ENCODE measurements at places on chromosomes 11 and 22.

GRCh38 chr11:131278472-131278871 lies 91.9 kb upstream of the NTM start:
- DNase-seq: no peak

DNA sequence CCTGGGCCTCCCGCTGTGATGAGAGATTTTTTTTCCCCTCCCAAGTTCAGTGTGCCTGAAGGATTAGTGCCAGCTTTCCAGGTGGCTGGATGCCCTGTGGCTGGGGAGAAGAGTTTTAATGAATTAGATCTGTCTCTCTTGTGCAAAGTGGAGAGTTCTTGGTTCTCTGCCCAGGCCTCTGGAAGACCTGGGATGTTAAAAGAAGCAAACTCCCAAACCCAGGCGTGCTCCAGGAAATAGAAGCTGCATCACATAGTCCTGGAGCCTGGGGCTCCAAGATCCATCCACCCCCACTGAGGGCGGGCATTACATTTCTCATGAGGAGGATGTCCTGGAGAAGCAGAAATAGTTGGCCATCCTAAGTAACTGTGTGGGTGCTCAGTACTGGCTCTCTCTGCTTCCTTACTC lies 30.6 kb downstream of the SDHAF2 start:
- no peak for DNase-seq

DNA sequence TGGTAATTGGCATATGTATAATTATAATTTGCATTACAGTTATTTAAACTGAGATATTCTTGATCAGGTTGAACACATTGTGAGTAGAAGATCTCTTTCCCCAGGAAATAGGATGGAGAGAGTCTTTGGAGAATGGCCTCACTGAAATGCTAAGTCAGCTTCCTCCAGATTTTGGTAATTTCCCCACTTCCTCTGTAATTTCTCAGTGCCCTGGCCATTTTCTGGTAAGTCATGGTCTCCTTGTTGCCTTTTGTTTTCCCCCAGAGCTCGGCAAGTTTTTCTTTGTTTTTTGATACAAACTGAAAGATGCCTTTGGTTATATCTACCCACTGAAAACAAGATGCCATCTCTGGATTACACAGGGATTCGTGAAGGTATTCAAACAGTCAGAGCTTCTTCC lies 12.8 kb upstream of the FBXO3 start:
- DNase-seq: no peak

- DNase-seq: no peak
Measured at GRCh38 chr11:70077411-70078094, 564 bp upstream of the ANO1 start.

DNA sequence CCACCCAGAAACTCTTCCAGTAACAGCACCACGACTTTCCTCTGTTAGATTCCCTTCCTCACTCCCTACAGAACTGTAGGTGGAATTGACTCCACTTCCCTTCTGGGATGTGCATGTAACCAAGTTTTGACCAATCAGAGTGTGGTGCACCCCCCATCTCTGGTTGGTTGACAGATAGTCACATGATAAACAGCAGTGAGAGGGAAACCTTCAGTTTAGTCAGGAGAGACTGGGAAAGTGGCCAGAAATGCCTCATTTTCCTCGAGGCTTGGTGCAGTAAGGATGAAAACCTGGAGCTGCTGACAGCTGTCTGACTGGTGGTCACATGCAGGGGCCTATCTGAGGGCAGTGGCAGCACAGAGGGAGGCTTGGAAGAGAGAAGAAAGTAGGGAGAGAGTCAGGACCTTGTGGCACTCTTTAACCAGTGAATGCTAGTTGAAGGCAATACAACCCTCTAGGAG lies 67.3 kb upstream of the GRK3 start:
- no peak for DNase-seq

DNA sequence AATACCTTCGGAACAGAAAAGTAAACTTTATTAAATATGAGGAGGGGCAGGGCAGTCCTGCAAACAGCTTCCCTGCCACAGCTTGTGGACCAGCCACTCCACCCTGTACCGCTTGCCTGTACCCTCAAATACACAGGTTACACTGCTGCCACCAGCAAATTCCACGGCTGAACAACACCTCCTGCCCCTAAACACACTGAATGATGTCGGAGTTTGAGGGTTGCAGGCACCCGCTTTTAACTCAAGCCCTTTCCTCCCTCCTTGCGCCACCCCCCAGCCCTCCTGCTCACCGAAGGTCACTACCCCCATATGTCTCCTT lies 4.0 kb downstream of the VSIG2 start:
- DNase-seq: no peak

- DNase-seq: no peak
Measured at GRCh38 chr11:122261546-122261945, 145.5 kb upstream of the BLID start.

DNA sequence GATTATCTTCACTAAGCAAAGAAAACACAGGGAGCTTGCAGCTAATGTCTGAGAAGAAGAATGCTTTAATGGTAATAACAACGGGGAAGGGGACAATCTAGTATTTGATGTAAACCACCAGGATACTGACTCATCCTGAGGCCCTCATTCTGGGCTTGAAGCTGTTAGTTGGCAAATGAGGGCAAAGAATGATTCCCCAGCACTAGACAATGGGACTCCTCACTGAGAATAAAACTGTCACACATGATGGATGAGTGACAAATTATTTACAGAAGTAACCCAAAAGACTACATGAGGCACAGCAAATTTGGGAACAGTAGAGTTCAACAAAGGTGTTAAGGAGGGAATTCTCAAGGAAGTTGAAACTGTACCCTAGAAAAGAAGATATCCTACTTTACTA lies 76.3 kb downstream of the FAM168A start:
- no peak for DNase-seq

DNA sequence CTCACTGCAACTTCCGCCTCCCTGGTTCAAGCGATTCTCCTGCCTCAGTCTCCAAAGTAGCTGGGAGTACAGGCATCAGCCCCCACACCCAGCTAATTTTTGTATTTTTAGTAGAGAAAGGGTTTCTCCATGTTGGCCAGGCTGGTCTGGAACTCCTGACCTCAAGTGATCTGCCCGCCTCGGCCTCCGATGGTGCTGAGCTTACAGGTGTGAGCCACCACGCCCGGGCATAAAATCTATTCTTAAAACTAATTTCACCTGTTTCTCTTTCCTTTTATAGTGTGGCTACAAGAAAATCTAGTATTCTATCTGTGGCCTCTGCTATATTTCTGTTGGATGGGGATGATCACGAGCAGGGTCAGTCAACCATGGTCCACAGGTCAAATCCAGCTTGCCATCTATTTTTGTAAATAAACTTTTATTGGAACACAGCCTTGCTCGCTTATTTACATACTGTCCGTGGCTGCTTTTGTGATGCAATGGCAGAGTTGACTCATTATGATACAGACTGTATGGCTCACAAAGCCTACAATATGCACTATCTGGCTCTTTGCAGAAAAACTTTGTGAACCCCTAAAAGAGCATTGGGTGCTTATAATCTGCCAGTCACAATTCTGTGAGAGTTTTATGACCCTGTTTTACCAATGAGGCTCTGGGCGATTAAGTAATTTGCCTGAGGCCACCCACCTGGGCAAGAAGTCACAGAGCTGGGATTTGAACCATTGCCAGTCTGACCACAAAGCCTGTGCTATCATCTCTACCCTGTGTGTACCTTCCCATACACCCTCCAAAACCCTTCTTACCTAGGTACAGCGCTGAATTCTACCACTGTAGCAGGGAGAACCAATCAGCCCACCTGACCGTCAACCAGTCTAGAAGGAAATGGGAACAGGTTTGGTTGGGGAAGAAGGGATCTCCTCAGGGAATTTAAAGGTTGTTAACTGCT lies 28.3 kb downstream of the SLC1A2 start:
- peak; percentile 94 for DNase-seq

DNA sequence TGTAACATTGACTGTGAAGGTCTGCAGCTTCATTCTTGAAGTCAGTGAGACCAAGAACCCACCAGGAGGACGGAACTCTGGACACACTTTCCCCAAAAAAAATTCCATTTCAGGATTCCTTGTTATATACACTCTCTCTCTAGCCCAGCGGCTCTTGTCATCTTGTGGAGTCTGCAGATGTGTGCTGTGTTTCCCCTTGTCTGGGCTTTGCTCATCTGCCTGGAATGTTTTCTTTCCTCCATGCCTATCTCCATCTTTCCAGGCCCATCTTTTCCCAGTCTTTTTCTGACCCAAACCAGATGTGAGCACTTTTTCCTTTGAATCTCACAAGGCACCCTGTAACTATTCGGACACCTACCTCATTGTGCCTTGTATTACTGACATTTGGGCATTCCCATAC lies 5.1 kb upstream of the DRG1 start:
- no peak for DNase-seq

GRCh38 chr11:26896719-26897118 lies 97.2 kb upstream of the FIBIN start:
- no peak for DNase-seq

DNA sequence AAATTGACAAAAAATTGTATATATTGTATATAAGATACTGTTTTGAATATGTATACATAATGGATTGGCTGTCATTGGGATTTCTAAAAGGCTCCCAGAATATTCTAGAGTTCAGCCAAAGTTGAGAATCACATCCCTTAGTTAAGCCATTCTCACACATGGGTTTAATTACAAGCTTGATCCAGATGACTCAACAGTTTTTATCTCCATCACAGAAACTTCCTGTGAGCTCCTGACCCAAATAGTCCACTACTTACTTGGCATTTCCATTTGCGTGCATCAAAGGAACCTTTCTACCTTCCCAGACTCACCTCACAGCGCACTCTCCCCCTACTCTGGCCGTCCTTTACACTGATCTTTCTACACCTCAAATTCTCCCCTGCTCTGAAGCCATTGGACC lies 184.8 kb upstream of the ARHGAP20 start:
- DNase-seq: no peak

DNA sequence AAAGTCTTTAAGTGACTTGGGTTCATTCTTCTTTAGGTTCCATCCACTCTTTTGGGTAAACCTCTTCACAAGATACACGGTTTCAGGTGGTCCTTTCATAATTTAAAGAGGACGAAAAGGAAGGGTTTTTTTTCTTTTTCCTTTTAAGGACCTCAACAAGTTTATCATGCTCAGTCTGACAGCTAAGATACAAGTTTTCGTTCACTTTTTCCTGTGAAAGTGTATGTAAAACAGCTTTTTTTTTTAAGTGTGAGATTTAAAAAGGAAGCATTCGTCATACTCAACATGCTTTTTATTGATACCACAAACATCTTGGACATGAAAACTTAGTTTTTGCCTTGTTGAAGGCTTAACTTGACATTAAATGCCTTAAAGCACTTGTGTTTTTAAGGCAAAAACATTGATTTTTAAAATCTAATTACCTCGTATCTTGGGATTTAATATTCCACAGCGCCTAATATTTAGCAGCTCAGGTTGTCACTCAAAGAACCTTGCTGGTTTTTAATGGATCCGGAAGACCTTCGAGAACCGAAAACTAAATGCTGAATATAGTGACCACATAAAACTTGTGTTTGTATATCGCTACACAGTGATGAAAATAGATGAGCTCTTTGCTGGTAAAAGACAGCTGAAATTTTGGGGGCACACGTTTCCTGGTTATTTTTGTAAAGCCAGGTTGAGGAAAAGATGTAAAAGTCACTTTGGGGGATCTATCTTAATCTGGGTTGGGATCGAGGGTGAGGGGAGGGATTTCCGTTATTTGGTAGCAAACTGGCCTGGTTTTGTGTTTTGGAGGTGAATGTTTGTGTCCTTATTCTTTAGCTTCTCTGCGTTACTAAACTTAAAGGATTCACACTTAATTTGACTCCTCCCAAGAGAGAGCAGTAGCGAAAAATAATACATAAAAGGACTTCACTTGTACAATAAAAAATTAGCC lies 2.3 kb downstream of the PCF11 start:
- DNase-seq: no peak

DNA sequence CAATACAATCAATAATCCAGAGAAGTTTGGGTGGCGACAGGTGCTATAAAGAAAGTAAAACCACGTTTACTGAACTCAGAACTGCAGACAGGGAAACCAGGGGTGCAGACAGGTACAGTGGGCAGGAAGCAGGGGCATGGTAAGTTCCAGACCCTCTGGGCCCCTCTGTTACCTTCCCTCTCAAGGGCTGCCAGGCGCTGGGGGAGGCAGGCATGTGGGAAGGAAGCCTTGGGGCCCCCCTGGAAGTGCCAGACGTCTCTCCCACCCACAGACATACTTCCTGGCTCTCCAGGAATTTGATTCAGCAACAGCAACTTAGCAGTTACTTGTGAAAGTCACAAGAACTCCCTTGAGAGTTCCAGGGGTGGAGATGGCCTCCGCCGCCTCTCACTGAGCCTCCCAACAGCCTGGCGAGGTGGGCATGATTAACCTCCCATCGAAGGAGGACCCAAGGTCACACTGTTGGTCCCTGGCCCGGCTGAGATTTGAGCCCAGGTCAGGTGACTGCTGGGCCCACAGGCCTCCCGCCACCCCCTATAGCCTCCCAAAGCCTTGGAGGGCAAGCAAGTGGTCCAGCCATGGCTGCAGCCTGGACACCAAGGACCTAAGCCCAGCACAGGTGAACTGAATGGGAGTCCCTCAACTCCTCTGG lies 14.1 kb upstream of the TSKU start:
- no peak for DNase-seq

GRCh38 chr11:120197977-120198376 lies 12.9 kb upstream of the OAF start:
- no peak for DNase-seq

DNA sequence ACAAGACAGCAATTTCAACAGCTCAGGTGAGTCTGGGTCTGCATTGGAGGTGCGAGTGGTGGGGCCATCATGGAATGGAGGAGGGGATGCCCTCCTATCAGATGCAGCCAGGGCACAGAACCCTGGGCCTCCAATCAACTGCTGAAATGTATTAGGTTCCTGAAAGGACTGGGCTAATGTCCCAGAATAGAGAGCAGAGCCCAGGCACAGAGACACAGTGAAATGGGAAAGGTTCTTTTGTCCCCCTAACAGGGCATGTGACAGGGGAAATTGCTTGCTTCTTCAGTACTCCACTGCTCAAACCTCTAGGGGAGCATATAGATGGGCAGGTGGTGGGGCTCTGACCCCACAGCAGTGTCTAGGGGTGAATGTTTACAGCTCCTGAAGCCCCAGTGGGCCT lies 87.3 kb upstream of the CLPB start:
- DNase-seq: no peak

DNA sequence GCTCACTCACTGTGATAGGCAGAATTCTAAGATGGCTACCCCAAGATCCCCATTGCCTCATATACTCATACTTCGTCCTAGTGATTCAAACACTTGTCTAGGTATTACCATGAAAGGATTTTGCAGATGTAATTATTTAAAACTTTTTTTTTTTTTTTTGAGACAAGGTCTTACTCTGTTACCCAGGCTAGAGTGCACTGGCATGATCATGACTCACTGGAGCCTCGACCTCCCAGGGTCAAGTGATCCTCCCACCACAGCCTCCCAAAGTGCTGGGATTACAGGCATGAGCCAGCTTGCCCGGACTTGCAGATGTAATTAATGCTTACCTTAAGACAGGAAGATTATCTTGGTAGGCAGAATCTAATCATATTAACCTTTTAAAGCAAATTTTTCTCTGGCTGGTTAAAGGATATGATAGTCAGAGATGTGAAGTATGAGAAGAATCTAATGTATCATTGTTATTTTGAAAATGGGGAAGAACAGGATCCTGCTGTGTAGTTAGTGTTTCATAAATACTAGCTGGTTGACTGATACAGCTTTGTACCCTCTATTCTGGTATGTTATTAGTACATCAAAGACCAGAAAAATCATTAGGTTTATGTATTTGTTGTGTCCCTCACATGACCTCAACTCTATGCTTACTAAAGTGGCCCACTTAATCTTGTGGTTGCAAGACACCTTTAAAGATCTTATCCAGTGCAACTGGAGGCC lies 35.5 kb downstream of the C2CD3 start:
- peak; percentile 60 for DNase-seq
